ENCODE measurements at places on chromosomes 7 and 10.

- no peak for DNase-seq
Measured at GRCh38 chr7:15403751-15404150, 158.1 kb downstream of the AGMO start.

- DNase-seq: no peak
Measured at GRCh38 chr7:102425639-102426267, 7.6 kb upstream of the ORAI2 start.

- DNase-seq: no peak
Measured at GRCh38 chr10:121926671-121927317, 1.0 kb downstream of the ATE1 start.

- DNase-seq: no peak
Measured at GRCh38 chr7:144641389-144642044, 194.3 kb downstream of the TPK1 start.
